NCI-H1417 treated with DMSO at 0.1 percent for 48 hours (cell line): ENCODE measurements at places on chromosomes 6 and 20.

- DNase-seq: no peak
Measured at GRCh38 chr6:149049230-149049629, 268.3 kb upstream of the TAB2 start.

GRCh38 chr20:6515261-6515660, 252.2 kb upstream of the BMP2 start:
- DNase-seq: no peak

DNA sequence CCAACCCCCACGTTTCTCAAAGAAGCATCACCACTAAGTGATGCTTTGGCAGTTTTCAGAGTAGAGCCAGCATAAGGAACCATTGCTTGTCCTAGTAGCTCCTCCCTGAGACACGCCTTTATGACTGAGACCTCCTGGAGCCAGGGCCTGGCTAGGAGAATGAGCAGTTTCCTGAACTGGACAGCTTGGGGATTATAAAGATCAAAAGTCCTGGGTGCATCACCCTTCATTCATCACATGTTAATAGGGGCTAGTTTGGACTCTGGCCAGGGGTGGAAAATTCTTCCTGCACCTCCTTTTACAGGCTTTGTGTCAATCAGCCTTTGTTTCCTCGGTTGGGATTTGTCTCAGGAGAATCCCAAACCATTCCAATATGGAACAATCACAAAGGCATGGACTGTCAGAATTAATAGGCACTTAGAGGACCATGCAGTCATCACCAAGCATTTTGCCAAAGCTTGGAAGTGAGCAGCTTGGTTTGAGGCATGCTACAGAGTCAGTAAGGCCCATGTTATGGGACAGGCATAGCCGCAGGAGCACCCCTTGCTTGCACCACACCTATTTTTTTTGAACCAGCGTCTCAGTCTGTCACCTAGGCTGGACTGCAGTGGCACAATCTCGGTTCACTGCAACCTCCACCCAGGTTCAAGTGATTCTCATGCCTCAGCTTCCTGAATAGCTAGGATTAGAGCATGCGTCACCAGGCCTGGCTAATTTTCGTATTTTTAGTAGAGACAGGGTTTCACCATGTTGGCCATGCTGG, 64.9 kb upstream of the TGM3 start:
- no peak for DNase-seq

DNA sequence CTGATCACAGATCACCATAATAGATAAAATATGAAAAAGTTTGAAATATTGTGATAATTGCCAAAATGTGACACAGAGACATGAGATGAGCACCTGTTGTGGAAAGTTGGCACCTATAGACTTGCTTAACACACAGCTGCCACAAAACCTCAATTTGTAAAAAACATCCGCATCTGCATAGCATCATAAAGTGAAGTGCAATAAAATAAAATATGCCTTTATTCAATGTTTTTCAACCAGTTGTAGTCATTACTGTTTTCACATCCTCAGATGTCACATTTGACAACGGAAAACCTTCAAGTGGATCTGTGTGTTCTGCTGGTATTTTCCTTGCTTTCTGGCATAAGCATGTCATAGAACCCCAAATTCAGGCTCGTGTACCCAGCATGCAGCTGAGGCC, 50.2 kb upstream of the IFNGR1 start:
- DNase-seq: no peak

DNA sequence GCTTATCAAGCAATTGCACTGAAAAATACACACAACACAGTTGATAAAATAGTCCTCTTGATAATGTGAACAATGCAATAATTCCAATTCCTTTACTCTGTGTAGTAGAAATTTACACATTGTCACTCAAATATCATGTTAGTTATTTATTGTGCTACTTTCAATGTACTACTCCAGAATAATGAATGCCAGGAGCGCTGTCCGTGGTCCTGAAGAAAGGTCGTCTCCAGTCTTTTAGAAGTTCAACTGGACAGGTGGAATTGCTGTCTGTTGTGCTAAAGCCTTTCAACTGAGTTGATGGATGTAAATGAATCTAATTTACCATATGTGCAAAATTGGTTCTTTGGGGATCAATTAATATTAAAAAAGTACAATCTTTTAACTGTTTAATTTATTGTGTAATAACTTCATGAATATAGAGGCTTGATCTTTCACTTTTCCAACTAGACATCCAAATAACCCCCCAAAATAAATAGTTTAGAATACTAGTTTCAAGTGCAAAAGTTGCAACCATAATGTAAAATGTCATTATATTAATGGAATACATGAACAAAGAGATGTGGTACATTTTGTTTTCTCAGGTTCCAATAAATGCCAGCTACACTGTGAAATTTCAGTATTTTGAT, 3.2 kb downstream of the GRIK2 start:
- no peak for DNase-seq

- no peak for DNase-seq
Measured at GRCh38 chr20:45322952-45323383, 14.9 kb upstream of the MATN4 start.

DNA sequence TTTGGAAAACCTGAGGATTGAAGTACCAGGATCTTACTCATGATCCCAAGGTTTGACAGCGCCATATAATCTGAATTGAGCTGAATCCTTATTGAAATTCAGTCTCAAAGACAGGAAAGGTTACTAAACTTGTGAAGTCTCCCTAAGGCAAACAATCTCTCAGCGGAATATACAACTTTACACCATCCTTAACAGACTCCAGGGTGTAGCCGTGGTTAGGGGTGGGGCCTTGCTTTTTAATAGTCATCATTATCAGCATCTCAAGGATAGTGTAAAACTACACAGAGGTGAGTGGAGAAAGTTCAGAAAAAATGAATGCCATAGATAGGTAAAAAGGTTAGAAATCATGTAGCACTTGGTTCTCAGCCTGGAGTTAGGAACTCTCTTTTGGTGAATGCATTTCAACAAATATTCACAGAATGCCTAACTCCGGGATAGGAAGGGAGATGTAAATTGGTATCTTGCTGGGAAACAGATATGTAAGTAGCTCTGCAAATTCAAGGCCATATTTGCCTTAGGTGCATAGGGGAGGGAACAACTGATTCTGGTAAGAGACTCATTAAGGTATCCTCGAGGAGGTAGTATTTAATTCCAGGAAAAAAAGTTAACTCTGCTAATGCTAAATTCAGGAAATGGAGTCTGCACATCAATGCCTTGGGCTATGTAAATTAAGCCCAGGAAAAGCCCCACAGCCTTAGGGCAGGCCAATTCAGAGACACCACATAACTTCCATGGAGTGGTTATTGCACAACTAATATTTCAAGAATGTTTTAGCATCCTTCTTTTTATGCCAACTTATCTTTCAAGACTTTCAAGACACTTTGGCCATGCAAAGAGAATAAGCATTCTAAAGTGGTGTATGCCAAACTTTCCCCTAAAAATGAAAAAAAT, 61.6 kb downstream of the SNAP25 start:
- no peak for DNase-seq
